Activated CD4-positive, alpha-beta memory T cell treated with anti-CD3 and anti-CD28 coated beads for 36 hours (primary cell): ENCODE measurements at places on chromosomes 1 and 21. TPM values are rescaled to one million over a fixed set of nuclear protein-coding genes. Genes with fewer than 3 reads are reported as not detected.

The NPHS2 gene
- total RNA-seq, result not detected

The EPS8L3 gene
- total RNA-seq, result not detected

The FNDC5 gene
- not detected for total RNA-seq

The PBXIP1 gene
- 57.3 TPM for total RNA-seq

GRCh38 chr1:72062584-72062983 is 219.8 kb downstream of the NEGR1 start:
- no peak overlapping the region for H3K27ac ChIP-seq
- no peaks in the 10 kb centered on the region for H3K36me3 ChIP-seq
- no peak overlapping the region for H3K4me3 ChIP-seq
- H3K27me3 ChIP-seq, result no peaks in the 10 kb centered on the region
- no peak for DNase-seq

GRCh38 chr1:119564548-119564947 is 57.5 kb downstream of the HSD3B1 start:
- no peak overlapping the region for H3K27ac ChIP-seq
- DNase-seq, result no peak
- H3K36me3 ChIP-seq, result no peaks in the 10 kb centered on the region
- no peaks in the 10 kb centered on the region for H3K4me1 ChIP-seq
- H3K27me3 ChIP-seq, result peaks cover 8% of the 10 kb centered on the region

- peaks cover 17% of the 10 kb centered on the region for H3K4me1 ChIP-seq
- H3K27ac ChIP-seq, result no peak overlapping the region
- H3K36me3 ChIP-seq, result no peaks in the 10 kb centered on the region
- no peak for DNase-seq
- H3K27me3 ChIP-seq, result peaks cover 7% of the 10 kb centered on the region
Measured at GRCh38 chr1:145889722-145890121, 4.1 kb upstream of the ANKRD35 start.
